Forelimb muscle (tissue), 1 donor: ENCODE measurements at places on chromosomes 5 and 9. TPM values are rescaled to one million over a fixed set of nuclear protein-coding genes. Genes with fewer than 3 reads are reported as not detected.

DNA sequence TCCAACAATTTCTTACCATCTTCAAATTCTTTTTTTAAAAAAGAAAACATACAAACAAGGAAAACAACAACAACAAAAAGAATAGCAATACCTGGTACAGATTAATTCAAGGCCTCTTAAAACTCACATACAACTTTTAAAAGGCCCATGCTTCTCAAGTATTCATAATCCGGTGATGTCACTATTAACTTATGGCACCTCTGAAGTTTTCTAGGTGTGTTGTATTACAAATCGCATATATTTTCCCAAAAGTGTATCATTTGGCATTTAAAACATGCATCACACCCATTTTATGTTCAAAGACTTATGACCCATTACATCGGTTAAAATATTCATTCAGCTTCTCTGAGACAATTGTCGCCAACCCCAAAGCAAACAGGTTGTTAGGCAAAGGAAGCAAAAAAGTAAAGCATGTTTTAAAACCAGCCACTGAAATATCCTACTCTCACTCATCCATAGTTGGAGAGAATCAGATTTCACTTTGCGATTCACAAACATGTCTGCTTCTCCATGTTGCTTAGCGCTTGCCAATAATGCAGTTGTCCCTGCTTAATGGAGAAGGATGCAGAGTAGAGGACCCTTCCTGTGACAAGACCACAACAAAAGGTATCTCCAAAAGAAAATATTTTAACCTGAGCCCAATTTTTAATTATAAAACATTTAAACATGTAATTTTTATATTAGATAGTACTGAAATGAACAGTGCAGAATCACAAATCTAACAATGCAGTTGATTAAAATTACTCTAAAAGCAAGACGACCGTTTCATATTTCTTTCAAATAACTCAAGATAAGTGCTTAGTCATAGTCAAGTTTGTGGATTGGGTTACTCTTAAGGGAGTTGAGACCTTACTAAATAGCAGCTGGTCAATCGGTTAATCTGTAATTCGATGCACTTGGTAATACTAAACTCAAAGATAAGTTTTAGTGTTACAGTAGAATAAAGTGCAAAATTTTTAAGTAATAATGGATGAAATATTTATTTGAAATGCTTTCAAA is 1.6 kb downstream of the SKP1 start:
- DNase-seq, result no peak

- DNase-seq, result no peak
These were observed 346.7 kb downstream of the EFNA5 start for GRCh38 chr5:107324071-107324470.

- DNase-seq, result no peak
These were observed 136.1 kb downstream of the ENC1 start for GRCh38 chr5:74504463-74504862.

- DNase-seq, result no peak
These were observed 3.8 kb downstream of the ADAMTS13 start for GRCh38 chr9:133426011-133426410.

DNA sequence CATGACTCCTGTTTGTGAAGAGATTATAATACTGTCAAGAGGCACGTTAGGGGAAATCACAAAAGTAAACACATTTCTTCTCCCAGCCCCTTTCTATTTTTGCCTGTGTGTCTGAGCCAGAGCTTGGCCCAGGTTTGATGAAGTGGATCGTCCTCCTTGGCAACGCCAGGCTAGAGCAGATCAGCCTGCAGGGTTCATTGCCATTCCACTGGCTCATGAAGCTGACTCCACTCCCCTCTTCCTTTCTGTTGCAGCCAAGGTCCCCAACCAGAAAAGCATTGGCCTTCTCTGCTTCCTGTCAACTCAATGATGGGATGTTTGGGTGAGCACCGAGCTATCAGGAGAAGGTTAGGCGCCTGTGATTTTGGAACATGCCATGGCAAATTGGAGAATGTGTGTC is 3.3 kb downstream of the ADRB2 start:
- DNase-seq, result no peak

- DNase-seq, result no peak
These were observed 6.0 kb downstream of the PCDHGC5 start for GRCh38 chr5:141494761-141495452.

GRCh38 chr5:83538786-83539462 is 67.4 kb downstream of the VCAN start:
- DNase-seq, result no peak

DNA sequence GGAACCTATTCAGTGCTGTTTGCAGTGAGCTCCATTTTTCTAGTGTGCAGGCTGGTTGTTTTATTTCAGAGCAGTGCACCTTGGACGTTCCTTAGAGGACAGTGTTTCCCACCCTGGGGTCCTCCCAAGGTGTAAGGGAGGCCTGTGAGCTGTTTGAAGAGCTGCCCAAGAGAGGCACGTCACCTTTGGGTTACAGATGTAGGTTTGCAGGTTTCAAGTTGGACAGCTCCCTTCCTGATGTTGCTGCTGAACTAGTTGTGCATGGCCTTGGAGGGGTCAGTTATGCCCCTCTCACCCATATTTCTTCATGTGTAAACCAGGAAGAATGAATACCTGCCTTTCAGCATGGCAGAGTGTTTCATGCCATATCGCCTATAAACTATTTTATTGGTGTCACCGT is 34.7 kb upstream of the POMT1 start:
- no peak for DNase-seq

GRCh38 chr9:84374013-84374412 is 33.5 kb upstream of the SLC28A3 start:
- DNase-seq, result no peak

- no peak for DNase-seq
These were observed 14.4 kb upstream of the TGFBR1 start for GRCh38 chr9:99090336-99091130.

DNA sequence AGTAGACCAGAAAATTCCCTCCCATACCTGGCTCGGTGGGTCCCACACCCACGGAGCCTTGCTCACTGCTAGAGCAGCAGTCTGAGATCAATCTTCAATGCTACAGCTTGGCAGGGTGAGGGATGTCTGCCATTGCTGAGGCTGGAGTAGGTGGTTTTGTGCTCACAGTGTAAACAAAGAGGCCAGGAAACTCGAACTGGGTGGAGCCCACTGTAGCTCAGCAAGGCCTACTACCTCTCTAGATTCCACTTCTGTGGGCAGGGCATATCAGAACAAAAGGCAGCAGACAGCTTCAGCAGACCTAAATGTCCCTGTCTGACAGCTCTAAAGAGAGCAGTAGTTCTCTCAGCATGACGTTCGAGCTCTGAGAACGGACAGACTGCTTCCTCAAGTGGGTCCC is 5.6 kb upstream of the GZMA start:
- no peak for DNase-seq

GRCh38 chr9:124852121-124852828 is 985 bp upstream of the WDR38 start:
- DNase-seq, result no peak

- DNase-seq, result peak; percentile 48
These were observed 62.8 kb downstream of the RAPGEF1 start for GRCh38 chr9:131677049-131677443.

GRCh38 chr5:32357658-32358057 is 44.9 kb upstream of the MTMR12 start:
- DNase-seq, result no peak

GRCh38 chr5:140018517-140018916 is 24.6 kb downstream of the NRG2 start:
- DNase-seq, result no peak

DNA sequence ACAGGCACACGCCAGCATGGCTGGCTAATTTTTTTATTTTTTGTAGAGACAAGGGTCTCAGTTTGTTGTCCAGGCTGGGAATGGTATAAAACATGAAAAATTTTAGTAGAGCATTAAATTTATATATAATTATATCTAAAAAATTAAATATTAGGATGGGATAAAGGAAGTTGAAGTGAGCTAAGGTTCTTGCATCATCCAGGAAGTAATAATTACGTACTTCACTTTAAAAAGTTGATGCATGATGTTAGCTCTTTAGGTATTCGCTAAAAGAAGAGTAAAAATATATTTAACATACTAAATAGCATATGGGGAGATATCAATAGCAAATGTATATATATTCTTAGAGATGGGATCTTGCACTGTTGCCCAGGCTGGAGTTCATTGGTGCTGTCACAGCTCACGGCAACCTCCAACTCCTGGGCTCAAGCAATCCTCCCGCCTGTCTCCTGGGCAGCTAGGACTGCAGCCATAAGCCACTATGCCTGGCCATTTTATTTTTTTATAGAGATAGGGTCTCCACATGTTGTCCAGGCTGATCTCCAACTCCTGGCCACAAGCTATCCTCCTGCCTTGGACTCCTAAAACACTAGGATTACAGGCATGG is 12.3 kb downstream of the DCAF10 start:
- no peak for DNase-seq

IRX2 gene
- polyA plus RNA-seq, result 0.13 TPM

ACTBL2 gene
- not detected for polyA plus RNA-seq

ZMYND19 gene
- 17.7 TPM for polyA plus RNA-seq

HTR4 gene
- polyA plus RNA-seq, result not detected

ENTREP1 gene
- polyA plus RNA-seq, result 41.9 TPM
